ENCODE measurements at places on chromosomes 2 and 18. TPM values are rescaled to one million over a fixed set of nuclear protein-coding genes. Genes with fewer than 3 reads are reported as not detected.

- no peak for DNase-seq
These were observed 101.7 kb upstream of the ZNF521 start for GRCh38 chr18:25453556-25454269.

DNA sequence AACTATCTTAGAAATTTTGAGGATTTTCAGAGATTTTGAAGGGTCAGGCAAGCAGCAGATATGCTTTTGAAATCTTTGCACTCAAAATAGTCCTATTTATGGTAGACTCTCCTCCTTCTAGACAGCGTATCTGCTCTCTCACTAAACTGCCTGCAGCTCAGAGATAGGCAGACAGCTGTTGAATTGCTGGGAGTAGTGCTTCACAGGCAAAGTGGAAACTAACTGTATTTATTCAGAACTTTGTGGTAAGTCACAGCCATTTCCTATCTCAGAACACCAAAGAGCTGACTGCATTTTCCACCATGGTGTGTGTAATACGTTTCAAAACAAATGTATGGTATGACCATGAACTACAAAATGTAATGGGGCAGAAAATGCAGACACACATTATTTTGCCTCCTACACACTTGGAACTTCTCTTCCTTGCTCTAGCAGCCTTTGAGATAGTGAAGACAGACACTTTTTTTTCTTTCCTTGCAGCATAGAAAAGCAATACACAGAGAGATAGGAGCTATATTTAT lies 352.4 kb downstream of the LRP1B start:
- DNase-seq: no peak

GRCh38 chr2:5229574-5229973 lies 462.6 kb upstream of the SOX11 start:
- no peak for DNase-seq

DNA sequence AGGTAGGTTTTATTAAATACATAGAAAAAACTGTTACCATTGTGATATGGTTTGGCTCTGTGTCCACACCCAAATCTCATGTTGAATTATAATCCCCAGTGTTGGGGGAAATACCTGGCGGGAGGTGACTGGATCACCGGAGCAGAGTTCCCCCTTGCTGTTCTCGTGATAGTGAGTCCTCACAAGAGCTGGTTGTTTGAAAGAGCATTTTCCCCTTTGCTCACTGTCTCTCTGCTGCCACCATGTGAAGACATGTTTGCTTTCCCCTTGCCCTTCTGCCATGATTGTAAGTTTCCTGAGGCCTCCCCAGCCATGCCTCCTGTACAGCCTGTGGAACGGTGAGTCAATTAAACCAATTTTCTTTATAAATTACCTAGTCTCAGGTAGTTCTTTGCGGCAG lies 352.7 kb upstream of the SLC39A10 start:
- DNase-seq: no peak

GRCh38 chr2:148493822-148494563 lies 150.6 kb upstream of the EPC2 start:
- no peak for DNase-seq

DNA sequence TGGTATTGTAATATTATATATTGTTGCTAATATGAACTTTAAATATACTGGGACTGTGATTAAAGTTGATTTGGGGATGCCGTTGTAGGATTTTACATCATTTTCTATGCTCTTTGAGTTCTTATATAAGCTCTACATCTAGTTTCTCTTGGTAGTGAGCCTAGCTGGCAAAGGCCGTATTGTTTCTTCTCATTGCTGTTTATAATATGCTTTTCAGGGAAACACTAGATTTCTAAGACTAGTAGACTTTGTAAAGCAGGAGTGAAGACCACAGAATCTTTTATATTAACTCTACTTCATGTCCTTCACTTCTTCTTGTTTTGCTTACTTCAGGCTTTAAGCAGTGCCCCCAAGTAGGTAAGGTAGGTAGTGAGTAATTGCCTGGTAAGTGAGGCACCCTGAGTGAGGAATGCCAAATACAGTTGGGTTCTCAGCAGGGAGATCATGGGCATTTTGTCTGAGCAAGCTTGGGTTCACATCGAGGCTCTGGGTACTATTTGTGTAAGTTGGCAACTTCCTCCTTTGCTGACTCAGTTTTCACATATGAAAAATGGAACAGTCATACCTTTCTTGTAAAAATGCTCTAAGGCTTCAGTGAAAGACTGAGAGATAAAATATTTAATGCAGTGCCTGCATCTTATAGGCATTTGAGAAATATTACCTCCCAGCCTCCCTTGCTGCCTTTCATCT lies 96.4 kb downstream of the RNF144A start:
- DNase-seq: no peak

DNA sequence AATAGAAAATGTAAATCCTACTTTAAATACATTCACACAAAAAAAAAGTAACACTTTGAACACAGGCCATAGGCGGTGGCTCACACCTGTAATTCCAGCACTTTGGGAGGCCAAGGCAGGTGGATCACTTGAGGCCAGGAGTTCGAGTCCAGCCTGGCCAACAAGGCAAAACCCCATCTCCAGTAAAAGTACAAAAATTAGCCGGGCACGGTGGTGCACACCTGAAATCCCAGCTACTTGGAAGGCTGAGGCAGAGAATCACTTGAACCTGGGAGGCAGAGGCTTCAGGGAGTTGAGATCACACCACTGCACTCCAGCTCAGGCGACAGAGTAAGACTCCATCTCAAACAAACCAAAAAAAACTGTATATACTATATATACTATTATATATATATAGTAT lies 303.6 kb downstream of the BCL11A start:
- no peak for DNase-seq

GRCh38 chr2:28633204-28633603 lies 118.4 kb upstream of the PPP1CB start:
- no peak for DNase-seq

DNA sequence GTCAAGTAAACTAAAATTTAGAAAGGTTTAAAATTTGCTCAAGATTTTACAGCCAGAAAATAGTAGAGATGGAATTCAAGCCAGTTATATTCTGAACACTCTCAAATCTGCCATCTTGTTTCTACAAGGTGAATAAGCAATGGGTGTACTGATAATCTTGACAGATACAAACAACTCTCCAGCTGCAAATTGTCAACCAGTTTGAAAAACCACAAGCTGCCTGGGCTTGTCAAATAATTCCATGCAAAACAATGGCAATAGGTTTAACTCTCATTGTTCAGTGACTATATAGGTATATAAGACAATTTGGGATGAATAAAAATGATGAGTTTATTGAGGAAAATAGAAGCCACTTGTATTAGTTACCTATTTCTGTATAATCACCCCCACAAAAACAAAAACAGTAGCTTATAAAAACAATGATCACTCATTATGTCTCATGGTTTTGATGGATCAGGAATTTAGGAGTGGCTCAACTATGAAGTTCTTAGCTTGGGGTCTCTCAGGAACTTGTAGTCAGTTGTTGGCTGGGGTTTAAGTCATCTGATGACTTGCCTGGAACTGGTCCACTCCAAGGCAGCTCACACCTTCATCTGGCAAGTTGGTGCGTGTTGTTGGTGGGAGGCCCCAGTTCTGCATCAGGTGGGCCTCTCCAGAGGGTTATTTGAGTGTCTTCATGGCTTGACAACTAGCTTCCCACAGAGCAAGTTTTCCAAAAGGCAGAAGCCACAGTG lies 12.6 kb upstream of the EVA1A start:
- DNase-seq: no peak

DNA sequence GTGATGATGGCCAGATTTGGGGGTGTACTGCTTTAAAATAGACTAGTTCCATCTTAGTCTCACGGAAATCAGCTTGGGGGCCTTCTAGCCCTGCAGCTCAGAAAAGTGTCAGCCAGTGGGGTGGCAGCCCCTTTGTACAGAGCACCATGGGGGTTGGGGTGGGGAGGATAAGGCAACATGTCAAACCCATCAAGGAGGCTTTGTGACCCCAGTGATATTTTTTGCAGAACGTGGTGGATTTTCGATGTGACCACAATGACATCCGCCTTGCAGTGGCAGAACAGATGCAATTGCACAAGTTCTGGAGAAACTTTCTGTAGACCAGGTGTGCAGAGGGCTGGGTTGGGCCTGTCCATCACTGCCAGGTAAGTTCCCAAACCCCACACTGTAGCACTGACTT lies 3.0 kb upstream of the CD8A start:
- DNase-seq: no peak

GRCh38 chr2:25960920-25961319 lies 21.4 kb downstream of the KIF3C start:
- no peak for DNase-seq

DNA sequence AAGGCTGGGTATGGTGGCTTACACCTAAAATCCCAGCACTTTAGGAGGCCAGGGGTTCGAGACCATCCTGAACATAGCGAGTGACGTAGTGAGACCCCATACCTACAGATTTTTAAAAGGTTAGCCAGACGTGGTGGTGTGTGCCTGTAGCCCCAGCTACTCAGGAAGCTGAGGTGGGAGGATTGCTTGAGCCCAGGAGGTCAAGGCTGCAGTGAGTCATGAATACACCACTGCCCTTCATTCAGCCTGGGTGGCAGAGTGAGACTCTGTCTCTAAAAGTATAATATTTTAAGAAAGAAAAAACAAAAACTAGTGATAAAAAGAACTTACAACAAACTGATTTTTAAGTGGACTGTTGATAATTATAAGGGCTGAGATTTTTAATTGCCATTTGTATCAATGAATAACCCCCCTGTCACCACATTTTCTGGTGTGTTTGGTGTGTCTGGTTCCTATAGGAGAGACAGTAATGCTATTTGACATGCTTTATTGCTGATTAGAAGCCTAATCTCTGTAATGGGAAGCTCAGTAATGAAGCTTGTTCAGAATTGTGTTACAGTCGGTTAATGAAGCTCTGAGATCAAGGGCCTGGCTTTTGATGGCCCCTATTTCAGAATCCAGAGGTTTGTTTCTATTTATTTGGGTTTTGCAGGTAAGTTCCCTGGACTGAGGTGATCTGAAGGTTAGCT lies 147.0 kb downstream of the NEDD4L start:
- DNase-seq: peak; percentile 27

The DNAJC5G gene
- total RNA-seq: not detected

The ATP6V1C2 gene
- total RNA-seq: not detected

The ABCB6 gene
- 19.1 TPM for total RNA-seq

The TANC1 gene
- 11.6 TPM for total RNA-seq
